Thoracic aorta (tissue), 2 donors: ENCODE measurements at places on chromosomes 1 and 21. TPM values are rescaled to one million over a fixed set of nuclear protein-coding genes. Genes with fewer than 3 reads are reported as not detected.

DNA sequence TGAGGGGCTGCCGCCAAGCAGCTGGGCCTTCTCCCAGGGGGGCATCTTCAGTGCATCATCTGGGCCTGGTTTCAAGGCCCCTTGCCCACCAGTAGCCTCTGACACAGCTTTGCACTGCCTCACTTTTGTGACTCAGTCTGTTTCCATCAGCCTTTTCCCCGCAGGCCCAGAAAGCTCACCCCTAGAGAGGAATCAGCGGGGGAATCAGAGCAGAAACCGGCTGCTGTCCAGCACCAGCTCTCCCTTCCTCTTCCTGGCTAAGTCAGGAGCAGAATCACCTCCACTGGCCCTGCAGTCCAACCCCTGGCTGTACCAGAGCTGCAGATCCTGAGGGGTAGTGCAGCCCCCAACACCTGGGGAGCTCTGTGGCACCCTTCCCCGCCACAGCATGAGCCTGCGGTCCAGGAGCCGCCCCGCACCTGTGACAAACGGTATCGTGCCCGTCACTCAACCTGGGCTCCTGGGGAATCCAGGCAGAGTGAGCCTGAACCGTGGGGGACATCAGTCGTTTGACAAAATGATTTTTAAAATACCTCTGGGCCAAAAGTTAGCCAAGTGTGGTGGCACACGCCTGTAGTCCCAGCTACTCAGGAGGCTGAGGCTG lies 83.3 kb upstream of the TMEM51 start:
- H3K4me3 ChIP-seq: no peak overlapping the region
- no peak overlapping the region for H3K27ac ChIP-seq
- no peaks in the 10 kb centered on the region for H3K27me3 ChIP-seq
- H3K36me3 ChIP-seq: peaks cover 5% of the 10 kb centered on the region

Gene EVA1C
- total RNA-seq: 81.2 TPM

Gene ECM1
- 22.8 TPM for total RNA-seq

DNA sequence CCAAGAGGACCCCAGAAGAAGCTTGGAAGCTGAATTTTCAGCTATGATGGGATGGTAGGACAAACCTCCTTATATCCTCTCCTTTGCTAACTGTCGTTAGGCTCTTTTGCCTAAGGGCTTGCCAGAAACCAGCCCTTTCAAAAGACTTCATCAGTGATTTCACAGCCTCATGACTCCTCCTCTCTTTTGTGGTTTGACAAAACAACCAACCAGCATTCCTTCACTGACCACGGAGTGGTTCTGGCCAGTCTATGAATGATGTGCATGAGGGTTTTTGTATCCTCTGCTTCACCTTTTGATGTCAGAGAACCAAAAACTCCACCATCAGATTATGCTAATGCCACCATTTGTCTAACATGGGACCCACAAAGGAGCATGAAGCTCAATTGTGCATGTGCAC lies 116.9 kb upstream of the COA6 start:
- no peaks in the 10 kb centered on the region for H3K4me1 ChIP-seq
- no peak overlapping the region for H3K27ac ChIP-seq
- no peak overlapping the region for H3K4me3 ChIP-seq
- H3K36me3 ChIP-seq: no peaks in the 10 kb centered on the region
- no peaks in the 10 kb centered on the region for H3K27me3 ChIP-seq

DNA sequence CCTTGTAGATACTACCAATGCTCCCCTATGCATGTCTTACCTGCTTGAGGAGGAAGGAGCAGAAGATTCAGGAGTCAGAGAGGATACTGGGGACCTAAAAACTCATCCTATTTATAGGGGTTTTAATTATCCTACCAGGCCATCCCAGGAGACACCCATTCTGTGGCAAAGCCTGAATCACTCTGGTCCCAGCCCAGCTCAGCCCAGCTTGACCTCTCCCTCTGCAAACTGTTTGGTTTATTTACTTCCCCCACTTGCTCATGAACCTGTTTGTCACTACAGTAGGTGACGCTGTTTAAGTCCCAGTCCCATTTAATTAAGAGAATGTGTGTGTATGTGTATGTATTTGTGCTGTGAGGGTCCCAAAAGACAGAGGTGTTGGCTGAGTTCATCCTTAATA lies at the start of gene RPTN:
Gene RPTN (minus strand): TSS at position 85 of the 400 bp plus-strand sequence. CDS start 1,339 bp downstream, outside the sequence.
- no peak within 1 kb of the TSS for H3K4me3 ChIP-seq
- H3K27me3 ChIP-seq: no peaks in the 10 kb centered on the region
- H3K36me3 ChIP-seq: no peaks in the 10 kb centered on the region
